HAP-1 (cell line): ENCODE measurements at places on chromosomes 5 and 9.

DNA sequence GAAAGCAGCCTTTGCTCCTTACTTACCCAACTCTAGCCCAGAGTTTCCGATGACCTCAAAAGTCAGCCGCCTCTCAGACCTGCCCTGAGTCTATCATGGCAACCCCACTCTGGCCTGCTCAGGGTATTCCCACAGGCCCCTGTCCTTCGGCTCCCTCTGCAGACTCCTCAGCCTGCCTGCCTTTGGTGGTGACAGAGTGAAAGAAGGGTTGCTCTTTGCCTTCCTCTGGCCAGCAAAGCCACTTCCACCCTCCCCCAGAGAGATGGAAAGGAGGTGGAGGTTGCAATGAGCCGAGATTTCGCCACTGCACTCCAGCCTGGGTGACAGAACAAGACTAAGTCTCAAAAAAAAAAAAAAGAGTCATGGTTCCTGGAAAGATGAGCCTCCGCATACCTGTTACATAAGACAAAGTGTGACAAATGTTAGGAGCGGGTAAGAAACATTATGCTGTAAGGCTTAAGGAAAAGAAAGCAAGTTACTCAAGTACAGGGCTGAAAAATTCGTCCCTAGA lies 2.3 kb upstream of the SMIM33 start:
- no peak for DNase-seq

DNA sequence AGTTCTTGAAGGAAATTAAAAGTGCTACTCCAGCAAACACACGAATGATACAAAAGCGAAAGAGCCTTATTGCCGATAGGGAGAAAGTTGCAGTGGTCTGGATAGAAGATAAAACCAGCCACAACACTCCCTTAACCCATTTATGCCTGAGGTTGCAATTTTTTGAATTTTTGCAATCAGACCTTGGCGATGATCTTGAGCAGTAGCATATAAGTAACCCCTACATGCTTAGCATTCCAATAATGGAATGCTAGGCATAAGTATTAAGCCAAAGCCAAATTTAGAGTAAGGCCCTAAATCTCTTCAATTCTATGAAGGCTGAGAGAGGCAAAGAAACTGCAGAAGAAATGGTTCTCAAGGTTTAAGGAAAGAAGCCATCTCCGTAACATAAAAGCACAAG lies 153.5 kb downstream of the SLC28A3 start:
- DNase-seq = no peak

DNA sequence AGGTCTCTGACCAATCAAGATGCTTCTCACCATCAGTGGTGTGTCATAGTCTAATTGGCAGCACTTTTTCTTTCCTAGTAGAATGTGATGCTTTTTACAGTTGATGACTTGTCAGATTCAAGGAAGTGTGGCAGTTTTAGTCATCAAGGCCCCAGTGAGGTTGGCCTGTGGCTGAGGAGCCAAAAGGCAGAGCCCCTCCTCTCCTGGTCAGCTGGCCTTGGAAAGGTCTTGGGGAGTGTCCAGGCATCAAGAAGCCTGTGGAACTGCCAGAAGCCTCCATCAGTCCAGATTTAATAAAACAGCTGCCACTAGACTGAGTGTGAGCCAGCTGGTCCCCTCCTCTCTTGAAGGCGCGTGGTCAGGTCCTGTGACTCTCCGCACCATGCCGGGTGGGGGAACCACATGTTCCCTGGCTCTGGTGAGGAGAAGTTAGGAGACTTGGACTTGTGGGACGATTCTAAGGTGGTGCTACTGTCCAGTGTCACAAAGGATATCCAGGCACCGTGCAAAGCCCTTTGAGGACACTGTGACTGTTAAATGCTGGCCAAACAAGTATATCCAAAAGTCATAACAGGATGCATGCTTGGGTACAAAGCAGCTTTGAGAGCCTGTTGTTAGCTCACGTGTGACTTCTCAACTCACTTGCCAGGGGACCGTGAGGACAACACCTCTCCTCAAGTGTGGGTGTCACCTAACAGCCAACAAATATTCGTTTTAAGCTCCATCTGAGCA lies 6.1 kb upstream of the ANGPTL2 start:
- no peak for DNase-seq

- no peak for DNase-seq
Measured at GRCh38 chr9:88651682-88652633, 117.0 kb downstream of the NXNL2 start.

DNA sequence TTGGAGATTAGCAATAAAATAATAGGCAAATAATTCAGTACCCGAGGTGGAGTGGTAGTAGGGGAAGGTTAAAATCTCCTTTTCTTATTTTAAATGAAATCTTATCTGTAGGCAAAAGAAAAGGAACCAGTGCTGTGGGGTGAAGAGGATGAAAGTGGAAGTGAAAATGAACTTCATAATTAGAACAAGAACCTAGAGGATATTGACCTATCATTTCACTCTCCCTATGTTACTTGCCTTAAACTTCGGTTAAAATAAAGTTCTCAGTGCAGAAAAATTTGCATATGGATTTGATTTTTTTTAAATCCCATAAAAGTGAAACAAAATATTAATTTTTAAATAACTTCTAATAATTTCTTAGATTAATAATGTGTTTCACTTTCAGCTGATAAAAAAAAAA lies 1094.9 kb upstream of the C9orf72 start:
- DNase-seq = no peak

DNA sequence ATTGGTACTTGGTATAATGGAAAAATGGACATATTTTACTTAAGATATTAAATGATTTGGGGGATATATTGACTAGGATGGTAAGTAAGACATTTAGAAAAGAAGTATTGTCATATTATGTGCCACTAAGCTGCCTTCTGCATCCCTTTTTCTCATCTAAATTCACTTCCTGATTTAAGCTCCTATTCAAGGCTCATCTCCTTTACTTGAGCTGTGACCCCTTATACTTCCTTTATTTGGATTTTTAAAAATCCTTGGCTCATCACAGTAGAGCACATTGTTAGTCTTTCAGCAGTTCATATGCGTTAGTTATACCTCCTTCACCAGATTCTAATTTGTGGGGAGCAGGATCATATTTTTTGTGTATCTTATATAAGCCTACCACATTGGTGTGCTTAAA lies 6.6 kb downstream of the COMMD10 start:
- no peak for DNase-seq

DNA sequence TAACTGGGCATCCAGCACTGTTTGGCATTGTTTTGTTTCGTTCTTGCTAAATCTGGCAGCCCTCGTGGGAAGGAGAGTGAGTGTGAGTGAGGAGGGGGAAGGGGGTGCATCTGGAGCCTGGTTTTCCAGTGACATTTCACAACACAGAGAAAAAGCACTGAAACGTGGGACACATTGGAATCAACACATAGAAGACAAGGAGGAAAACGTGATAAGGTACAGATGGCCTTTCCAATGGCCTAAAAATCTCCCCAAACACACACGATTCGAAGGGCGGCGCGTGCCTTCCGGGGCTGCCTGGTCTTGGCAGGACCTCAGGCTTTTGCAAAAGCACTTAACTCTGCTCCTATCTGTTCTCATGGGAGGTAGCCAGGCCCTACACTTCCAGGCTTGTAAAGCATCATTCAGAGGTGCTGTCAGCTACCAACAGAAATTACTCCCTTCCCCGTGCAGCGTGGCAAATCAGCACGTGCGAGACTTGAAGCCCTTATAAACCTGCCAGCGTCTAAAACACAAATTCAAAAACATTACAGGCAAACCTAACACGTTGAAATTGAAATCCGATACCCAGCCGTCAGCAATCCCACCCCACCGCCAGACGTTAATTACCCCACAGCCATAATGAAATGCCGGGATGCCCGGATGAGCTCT lies 129.4 kb downstream of the OLFM1 start:
- no peak for DNase-seq

- no peak for DNase-seq
Measured at GRCh38 chr5:1442222-1443145, 2.8 kb downstream of the SLC6A3 start.

DNA sequence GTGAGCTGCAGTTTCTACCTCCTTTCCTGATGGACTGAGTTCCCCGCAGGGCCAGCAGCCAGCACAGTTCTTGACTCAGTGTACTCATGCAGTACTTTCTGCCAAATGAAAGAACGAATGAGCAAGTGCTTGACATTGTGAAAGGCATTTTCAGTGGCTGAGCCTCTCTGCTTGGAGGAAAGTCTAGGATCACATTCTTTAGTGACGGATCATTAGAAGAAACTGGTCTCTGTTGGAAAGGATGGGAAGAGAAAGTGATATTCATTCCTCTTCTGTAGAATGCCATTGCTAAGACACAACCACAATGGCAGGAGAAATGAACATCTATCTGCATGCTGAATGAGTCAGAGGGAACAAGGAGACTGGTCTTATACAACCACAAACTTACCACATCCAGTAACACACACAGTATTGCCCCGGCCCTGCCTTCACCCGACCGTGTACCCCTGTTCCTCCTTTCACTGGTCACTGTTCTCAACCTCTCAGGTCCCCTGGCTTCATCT lies 206.9 kb downstream of the CRB2 start:
- no peak for DNase-seq

DNA sequence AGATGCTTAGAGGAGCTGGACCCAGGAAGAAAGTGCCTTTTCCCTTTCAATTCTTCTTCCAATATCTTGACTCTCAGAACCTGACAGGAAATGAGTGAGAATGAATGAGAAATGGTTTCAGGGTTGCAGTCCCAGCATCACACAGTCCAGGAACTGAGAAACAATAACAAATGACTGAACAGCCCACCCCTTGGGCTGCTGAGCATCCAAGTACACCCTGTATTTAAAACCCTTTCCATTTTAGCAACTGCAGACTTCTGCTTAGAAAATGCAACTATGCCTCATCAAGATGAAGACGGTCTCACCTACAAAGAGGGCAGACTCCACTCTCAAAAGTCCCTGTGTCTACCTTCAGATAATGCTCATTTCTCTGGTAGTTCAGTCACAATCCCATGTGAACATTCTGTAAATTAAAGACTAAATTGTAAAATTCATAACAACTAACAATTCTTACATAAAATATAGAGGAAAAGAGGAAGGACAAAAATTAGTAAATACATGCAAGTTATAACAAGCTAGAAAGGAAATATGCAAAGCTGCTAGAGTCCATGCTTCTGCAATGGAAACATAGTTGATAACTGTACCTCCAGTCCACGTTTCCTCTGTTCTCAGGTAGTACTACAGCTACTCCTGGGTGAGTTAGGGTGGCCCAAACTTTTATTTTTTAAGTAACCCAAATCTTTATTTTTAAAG lies 316.5 kb downstream of the ICE1 start:
- DNase-seq = no peak

GRCh38 chr5:88669371-88670050 lies 213.5 kb downstream of the MEF2C start:
- DNase-seq = no peak

GRCh38 chr5:138033386-138033808 lies 518 bp upstream of the FAM13B start:
- DNase-seq = no peak

DNA sequence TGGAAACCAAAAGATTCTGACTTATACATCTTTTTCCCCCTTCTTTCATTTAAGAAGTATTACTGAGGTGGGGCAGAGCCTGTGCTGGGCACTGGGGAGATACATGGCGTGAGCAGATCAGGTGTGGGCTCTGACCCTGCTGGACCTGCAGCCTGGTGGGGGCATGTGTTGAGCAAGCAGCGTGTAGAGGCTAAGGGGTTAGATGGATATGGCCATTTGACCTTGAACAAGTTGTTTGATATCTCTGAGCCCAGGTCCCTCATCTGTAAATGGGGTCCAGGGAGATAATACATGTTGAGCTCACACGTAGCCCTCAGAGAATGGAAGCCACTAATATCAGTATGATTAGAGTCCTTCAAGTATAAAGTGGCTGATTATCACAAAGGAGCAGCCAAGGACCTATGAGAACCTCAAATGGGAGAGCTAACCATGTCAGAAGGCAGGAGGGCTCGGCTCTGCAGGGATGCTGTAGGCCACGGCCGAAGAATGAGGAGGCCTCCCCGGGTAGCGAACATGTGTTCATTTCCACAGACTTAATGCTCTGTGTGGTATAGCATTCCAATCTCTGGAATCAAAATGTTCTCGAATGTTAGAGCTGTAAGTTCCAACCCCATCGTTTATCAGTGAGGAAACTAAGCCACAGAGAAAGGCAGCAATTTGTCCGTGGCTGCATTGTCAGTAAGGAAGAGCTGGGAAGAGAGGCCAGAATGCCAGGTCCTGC lies 15.4 kb upstream of the ANGPTL2 start:
- DNase-seq = no peak

GRCh38 chr9:109771087-109771486 lies 8.9 kb upstream of the PALM2AKAP2 start:
- no peak for DNase-seq

DNA sequence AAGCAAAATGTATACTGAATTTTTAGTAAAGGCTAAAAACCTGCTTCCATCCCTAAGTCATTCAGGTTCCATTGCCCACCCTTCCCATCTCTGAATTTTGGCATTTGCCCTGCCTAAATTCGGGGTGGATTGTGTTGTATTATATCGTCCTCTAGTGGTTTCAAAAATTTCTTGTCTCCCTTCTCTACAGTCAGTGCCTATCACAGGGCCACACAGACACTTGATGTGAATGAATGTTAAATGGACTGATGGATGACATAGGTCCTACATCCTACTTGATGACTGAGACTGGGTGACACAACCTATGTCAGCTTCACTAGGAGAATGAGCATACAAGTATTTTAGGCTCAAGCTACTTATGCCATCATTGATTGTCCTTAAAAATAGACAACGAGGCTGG lies 45.6 kb upstream of the SLC30A5 start:
- DNase-seq = no peak

- no peak for DNase-seq
Measured at GRCh38 chr5:165508286-165508685, 2002.9 kb downstream of the MAT2B start.

DNA sequence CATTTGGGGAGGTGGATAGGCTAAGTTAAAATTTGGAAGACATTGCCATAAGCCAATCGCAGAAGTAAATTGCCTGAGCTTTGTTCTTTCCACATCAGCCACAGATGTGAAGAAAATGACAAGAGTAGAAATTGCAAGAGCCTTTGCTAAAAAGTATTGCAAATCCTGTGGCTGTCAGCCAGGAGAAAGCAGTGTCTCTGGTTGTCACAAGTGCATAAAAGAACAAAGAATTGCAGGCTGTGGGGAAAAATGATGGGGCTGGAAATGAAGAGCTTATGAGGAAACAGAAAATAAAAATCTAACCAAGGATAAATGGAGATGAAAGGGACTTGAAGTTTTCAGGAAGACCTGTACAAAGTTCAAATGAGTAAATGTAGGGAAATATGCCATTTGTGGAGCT lies 344.8 kb downstream of the CSNK1G3 start:
- no peak for DNase-seq

- DNase-seq = no peak
Measured at GRCh38 chr9:99576002-99576401, 245.7 kb upstream of the NR4A3 start.

- DNase-seq = no peak
Measured at GRCh38 chr5:127392762-127393161, 102.2 kb downstream of the MEGF10 start.

DNA sequence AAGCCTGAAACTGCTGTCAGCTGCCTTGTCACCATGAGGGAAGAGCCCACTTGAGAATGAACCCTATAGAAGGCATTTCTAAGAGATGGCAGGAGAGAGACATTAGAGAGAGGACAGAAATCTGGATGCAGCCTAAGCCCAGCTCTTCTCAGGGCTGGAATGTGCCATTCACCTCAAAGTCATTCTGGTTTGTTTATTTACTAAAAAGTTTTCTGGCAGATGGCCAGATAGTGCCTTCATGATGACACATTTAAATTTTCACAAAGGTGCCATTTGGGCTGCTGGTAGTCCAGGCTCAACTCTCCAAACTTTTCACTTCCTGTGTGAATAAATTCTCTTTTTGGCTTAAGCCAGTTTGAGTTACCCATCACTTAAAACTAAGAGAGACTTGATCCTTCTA lies 144.6 kb upstream of the ZNF366 start:
- DNase-seq = no peak
